Activated CD4-positive, CD25-positive, alpha-beta regulatory T cell treated with anti-CD3 and anti-CD28 coated beads, Interleukin-2, amount 50 U/mL, for 24 hours (primary cell): ENCODE measurements at places on chromosomes 7 and 10.
A peak's percentile ranks its signal among the peaks of the same experiment; 100 is the strongest.

- ATAC-seq = no peak
Observed at GRCh38 chr7:130356876-130357611, 12.4 kb downstream of the CPA5 start.

DNA sequence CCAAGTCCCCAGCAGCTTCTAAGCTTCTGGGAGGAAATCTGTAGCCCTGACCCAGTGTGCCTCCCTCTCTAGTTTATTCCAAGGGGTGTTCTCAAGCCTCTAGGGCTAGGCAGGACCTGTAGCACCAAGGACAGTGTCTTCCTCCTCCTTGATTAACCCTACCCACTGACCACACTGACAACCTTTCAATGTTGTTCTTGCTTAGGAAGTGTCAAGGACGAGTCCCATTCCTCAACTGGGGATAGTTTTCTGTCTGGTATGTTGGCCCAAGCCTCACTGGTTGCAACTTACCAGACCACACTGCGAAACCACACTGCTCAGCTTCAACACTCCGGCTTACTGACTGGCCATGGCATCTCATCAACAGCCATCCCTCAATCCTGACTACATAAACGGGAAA is 100.0 kb downstream of the RNF216 start:
- ATAC-seq = no peak

DNA sequence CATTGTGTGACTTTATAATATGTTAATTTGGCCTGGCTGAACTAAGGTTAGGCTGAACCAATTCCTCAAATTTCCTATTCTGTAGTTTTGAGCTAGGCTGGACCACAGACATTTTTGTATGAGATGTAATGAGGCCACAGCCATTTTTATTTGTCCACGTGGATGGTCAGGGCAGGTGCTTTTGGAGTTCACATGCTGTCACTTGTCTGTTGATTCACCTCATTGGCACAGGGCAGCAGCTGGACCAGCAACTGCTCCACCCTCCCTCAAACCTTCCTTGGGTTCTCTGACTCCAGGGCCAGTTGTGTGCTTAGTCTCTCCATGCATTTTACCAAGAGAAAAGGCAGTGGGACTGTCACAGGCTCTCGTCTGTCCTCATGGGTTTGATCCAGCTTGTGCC is 76.1 kb upstream of the NPS start:
- no peak for ATAC-seq

GRCh38 chr10:129678186-129678585 is 211.1 kb downstream of the MGMT start:
- no peak for ATAC-seq

DNA sequence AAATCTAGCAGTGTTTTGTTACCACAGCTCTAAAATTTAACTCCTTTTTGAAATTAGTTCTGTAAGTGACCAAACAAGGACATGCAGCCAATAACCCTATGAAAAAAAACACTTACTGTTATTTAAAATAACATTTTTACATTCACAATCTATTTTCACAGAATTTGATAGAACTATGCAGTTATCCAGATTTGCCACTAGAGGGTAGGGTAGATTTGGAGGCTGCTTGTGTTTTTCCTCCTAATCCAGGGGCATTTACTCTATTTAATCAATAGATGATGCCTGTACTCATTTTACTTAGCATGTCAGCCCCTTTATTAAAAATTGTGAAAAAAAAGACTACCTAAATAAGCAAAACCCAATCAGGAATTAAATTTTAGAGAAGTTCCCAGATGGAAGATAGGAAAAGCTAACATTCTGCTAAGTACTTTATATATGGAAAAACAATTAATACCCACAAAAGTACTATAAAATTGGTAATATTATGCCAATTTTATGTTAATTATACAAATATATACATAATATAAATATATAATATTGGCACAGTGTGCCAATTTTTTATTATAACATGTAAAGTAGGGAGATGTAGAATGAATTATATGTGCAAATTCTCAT is 18.1 kb upstream of the LIPK start:
- no peak for ATAC-seq

DNA sequence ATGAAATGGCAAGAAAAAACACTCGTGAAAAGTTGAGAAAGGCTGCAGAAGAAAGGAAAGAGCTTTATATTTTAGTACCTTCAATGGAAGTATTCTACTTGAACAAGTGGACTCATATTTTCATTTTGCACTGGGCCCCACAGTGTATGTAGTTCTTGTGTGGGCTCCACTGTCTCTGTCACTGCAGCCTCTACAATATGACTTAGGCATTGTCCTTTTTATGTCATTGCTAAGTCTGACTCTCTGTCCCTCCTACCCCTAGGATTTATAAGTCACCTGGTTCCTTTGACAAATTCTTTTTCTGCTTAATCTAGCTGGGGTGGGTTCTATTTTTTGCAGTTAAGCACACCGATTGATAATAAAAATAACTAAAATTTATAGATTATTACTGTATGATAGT is 27.7 kb upstream of the SOSTDC1 start:
- ATAC-seq = no peak

- ATAC-seq = no peak
Observed at GRCh38 chr10:60426425-60426824, 36.8 kb upstream of the ANK3 start.

DNA sequence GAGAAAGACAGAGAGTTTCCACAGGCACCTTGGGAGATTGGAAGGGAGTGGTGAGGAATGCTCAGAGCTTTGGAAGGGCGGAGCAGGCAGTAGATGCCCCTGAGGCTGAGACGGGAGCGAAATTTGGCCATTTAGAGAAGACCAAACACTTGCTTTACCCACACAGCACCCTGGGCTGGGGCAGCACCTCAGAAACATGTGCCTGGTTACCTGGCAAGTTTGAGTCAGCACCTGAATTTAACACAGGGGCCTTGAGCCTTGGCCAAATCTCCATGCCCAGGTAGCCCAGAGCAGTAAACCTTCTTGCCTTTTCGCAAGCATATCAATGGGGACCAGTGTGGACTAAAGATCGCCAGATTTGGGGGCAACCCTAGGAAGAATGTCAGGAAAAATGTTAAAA is 111.9 kb upstream of the NFE2L3 start:
- ATAC-seq = no peak

DNA sequence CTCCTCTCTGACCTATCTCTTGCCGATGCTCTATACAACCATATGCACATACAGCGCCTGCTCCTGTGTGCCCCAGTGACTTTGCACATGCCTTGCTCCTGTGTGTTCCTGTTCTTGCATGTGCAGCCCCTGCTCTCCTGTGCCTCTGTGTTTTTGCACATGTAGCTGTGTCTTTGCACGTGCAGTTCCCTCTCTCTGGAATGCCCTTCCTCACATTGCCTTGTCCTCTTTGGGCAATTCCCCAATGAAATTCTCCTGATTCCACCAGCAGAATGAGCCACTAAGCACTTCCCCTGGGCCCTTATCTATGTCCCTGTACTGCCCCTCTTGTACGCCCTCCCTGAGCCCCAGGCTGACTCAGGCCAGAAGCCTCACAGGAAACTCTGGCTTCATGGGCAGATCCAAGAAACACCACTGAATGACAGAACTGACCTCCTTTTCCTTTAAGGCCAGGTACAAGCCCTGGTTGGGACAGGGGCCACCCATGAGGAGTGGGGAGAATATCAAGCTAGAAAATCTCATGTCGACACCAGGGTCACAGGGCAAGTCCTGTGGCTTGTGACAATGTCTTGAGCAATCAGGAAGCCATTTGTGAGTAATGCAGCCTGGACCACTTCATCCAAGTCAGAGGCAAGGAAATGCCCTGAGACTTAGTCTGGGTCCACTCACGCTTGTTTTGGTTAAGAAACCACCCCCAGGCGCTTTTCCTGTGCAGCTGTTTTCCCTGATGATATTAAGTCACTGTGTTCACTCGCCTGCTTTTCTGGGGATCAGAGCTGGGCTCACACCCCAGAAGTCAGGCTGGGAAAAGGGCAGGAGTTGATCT is 1.9 kb upstream of the ARHGAP22 start:
- ATAC-seq = no peak

DNA sequence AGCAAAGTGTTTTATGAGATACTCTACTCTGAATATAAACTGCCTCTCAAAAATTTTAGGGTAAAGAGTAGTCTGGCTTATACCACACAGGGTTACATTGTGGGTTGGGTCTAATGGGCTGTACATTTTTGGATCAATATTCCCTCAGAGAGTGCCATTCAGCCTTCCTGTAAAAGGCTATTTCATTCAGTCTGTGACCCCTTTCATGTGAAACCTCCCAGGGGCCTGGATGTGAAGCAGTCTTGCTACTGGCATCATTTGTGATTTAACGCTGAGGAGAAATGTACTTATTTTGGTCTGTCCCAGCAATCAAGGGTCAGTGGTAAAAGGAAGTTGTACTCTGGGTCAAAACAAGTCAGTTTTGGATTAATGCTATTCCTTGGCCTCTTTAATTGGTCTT is 71.8 kb upstream of the PRKG1 start:
- ATAC-seq = no peak

DNA sequence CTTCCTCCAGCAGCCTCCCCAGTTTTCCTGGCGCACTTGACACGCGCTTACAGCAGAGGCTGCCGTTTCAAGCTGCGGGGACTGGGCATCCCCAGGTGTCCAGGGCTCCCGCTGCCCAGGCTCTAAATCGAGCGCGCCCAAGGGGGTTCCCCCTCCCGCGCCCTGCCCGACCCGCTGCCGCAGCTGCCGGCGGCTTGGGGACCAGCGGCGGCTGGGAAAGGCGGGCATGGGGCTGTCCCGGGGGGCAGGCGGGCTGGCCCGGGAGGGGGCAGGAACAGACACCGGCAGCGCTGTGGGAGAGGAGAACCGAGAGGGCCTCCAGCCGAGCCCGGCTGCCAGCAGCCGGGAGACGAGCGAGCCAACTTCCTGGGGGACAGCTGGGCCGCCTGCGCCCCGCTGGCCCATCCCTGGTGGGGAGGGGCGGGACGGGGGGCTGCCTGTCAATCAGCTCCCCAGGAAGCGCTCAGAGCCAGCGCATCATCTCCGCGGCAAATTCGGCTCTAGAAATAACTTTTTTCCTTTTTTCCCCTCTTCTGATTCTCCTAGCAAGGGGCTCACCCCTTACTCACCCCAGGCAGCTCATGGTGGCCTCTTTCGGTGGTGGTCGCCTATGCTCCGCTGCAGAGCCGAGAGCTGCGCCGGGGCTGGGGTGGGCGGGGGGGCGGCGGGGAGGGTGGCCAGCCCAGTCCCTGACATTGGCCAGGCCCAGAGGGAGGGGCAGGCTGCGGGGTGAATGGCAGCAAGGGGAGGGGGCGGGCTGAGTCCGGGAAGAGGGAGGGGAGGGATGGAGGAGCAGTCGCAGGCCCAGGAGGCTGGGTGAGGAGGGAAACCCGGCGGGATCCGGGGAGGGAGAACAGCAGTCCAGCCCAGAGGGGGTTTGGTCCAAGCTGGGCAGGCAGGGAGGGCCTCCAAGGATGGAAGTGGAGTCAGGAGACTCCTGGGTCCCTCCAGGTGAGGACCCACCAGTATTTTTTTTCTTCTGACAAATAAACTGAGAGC is 14.7 kb downstream of the GRID2IP start:
- no peak for ATAC-seq

DNA sequence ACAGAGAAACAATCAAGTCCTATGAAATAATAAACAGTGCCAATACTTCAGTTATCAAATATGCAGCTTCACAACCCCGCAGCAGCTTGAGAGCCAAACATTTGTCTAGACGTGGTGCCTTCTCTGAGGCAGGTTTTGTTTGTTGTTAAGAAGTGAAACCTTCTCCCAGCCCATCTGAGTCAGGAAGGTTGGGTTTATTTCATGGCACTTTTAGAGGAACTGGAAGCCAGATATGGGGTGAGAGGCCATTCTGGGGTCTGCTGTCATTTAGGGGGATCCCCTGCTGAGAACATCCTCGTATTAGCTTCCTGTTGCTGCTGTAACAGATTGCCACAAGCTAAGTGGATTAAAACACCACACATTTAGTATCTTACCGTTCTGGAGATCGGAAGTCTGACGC is 113.6 kb downstream of the GRK5 start:
- no peak for ATAC-seq

- ATAC-seq = no peak
Observed at GRCh38 chr10:21260066-21260465, 265.4 kb downstream of the SKIDA1 start.

DNA sequence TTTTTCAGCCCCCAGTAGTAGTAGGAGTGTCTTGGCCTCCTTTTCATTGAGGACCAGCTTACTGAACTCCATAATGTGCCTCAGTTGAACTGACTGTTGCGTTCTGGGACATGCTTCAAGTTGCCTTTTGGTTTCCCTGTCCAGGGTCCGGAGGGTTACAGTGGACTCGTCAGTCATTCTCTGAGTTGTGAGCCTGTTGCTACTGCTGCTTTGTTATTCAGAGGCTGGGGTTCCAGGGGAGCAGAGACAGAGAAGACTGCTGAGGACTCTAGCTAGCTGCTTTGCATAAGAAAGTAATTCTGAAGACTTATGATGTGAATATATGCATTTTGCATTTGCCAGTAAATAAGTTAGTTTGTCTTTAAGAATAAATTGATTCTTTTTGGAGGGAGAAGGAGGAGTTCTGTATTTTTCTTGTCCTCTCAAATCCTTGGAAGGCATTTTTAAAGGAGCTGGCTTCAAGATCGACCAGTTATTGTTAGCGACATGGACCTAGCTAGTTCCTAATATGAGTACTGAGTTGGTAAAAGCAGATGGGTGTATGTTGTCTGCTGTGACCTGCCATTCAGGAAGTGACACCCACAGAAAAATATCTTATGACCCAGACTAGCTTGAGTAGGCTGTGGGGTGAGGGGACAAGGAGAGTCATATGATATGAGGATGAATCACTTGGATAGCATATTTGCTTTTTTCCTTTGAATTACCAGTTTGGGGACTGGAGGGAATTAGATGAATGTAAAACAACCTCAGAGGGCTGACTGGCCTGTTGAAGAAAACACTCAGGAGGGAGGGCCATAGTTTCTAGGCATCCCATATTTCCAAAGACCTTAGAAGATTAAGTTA is 8.3 kb downstream of the PI4K2A start:
- ATAC-seq = peak; percentile 99

DNA sequence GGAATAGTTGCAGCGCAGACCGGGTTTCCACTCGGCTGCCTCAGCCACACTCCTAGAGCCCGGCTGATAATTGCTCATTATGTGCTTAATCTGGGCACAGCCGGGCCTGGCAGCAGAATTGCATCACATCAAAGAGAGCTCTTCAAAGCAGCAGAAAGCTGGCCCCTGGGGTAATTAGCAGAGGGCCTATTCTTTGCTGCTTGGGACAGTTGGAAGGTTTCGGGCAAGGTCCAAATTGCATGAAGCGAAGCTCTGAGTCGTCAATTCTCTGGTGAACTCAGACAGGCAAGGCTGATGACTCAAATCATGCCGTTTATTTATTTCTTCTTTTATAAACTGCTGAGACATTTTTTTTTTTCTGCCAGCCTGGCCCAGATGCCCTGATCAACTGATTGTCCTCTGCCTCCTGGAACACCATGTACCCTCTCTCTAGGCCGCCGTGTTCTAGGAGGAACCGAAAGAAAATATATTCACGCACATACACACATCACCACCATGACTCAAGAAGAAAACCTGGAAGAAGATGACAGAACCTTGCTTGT is 242.2 kb downstream of the RAB11FIP2 start:
- ATAC-seq = no peak

DNA sequence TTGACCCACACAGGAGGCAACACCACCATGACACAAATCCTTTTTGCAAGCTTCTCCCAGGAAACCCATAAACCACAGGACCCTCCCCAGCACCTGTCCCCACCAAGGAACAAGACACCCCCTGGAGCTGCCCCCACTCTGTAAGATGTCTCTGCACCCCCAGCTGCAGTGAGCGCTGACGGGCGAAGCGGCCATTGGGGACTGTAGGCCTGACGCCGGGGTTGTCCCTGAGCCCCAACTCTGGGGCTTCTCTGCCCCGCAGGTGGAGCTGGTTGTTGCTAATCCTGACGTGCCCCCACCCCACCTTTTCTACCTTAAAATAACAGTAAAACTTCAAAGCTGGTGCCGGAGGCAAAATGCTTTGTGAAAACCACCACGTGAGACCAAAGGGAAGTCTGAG is 94.7 kb upstream of the PPP2R2D start:
- no peak for ATAC-seq

- ATAC-seq = no peak
Observed at GRCh38 chr10:79471776-79472175, 26.4 kb upstream of the ZCCHC24 start.
